RWPE1 (cell line): ENCODE measurements at places on chromosomes 2 and 18.

DNA sequence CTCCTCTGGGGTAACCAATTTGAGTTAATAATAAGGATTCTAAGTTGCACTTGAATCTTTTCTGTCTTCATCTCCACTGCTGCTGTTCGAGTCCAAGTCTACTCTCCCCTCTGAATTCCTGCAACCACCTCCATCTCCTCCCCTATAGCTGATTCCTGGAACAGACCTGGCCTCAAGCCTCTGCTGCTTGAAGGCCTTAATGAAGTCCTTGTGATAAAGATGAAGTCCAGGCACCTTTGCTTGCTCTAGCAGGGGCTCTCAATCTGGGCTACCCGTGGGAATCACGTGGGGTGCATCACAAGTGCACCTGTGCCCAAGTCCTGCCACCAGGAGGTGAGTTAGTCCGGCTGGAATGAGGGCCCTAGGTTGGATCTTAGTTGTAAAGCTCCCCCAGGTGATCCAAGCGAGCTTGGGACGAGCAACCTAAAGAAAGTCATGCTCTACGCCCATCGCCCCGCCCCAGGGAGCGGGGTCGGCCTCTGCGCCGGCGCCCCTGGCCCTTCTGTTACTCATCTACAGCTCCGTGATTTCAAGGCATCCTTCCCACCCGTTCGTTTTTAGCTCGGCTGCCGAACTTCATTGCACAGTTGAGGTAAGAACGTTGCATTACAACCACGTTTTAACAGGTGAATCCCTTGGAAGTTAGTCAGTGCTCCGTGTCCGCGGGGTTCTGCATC lies 905 bp upstream of the IAH1 start:
- DNase-seq, result peak; percentile 38

DNA sequence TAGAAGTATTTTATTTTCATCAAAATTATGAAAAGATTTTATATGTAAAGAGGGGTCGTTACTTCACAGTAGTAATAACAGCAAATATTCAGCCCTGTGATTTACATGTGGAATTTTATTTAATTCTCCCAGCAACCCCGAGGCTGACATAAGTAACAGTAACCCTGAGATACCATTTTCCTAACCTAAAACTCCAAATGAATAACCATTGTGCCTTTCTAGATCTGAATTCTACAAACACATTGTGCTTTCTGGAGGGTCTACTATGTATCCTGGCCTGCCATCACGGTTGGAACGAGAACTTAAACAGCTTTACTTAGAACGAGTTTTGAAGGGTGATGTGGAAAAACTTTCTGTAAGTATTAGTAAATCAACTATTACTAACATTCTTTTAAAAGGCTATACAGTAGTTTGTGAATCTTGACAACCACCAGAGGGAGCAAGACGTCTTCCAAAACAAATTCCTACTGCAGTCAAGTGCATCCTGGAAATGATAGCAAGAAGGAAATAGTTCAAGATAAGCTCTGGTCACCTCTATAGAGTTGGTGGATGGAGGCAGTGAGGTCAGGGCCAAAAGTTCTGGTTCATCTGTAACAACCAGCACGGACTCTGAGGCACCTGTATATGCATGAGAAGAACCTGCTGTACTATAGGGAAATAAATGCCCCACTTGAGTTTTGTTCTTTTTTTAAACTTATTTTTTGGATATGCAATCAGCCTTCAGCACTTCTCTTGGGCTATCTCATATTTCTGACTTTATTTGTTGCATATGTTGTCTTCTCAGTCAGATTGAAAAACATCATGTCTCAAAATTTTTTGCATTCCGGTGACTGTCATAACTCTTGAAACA lies 37.4 kb downstream of the ACTR2 start:
- DNase-seq, result peak; percentile 35

GRCh38 chr18:57863706-57864105 lies 60.6 kb upstream of the ATP8B1 start:
- no peak for DNase-seq

- DNase-seq, result peak; percentile 83
Observed at GRCh38 chr2:149538138-149538833, 49.3 kb downstream of the MMADHC start.

DNA sequence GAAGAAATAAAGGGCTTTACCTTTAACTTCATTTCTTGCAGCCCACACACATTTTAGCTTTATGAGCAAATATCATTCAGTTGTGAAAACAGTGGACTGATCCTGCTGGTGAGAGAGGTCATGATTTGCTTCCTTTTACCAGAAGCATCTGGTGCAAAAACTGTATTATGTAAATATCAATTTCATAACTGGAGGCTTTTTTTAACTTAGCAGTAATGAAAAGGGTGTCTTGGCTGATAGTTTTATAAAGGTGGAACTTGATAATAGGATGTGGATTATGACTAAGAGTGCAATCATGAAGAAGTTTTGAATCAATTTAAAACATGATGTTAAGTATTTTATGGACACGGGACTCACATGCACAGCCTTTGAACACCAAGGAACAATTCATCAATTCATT lies 304.4 kb downstream of the GULP1 start:
- no peak for DNase-seq

DNA sequence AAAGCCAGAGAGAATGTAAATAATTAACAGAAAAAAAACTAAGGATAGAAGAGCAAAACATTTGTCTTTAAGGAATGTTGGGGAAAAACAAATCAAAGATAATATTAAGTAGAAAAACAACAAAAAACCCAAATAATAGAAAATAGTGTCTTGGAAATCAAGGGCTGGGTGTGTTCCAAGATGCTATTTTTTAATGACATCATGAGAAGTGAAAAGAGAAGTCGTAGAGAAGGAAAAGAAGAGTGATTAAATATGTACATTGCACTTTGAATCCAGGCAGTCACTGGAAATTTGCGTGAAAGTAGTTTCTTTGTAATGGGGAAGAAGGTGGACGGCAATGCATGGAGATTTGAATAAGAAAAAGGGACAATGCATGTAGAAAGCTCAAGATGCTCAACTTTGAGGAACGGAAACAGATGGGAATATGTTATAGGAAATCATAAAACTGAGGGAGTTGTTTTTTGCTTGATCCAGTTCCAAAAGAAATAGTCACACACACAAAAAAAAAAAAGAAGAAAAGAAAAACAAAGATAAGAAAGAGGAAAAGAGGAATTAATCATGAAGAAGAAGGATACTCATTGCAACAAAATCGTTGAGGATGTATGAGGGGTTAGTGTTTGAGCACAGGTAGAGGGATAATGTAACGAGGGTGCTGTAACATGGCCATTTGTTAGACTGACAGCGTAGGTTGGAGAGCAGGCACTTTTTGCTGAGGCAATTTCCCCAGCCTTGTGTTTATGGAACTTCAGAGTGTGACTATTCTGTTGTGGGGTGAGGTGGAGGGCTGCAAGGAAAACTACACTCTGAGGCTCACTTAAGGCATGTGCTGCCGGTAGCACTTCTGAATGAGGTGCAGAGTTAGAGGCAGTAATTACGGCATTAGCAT lies 184.1 kb downstream of the CALCRL start:
- DNase-seq, result no peak
